ENCODE measurements at places on chromosomes 2 and 18. TPM values are rescaled to one million over a fixed set of nuclear protein-coding genes. Genes with fewer than 3 reads are reported as not detected.
A peak's percentile ranks its signal among the peaks of the same experiment; 100 is the strongest.

Gene GATA6
- not detected for total RNA-seq

Gene FAM161A
- total RNA-seq: 6.6 TPM

Gene SNX17
- 74.5 TPM for total RNA-seq

Gene CCDC102B
- 2.1 TPM for total RNA-seq

Gene CAPN13
- total RNA-seq: not detected

- DNase-seq: peak; percentile 59
- no peak overlapping the region for H3K27ac ChIP-seq
- H3K4me3 ChIP-seq: no peak overlapping the region
- peaks cover 52% of the 10 kb centered on the region for H3K4me1 ChIP-seq
- no peaks in the 10 kb centered on the region for H3K27me3 ChIP-seq
These were observed 66.7 kb downstream of the PTPN4 start for GRCh38 chr2:119826370-119826961.

DNA sequence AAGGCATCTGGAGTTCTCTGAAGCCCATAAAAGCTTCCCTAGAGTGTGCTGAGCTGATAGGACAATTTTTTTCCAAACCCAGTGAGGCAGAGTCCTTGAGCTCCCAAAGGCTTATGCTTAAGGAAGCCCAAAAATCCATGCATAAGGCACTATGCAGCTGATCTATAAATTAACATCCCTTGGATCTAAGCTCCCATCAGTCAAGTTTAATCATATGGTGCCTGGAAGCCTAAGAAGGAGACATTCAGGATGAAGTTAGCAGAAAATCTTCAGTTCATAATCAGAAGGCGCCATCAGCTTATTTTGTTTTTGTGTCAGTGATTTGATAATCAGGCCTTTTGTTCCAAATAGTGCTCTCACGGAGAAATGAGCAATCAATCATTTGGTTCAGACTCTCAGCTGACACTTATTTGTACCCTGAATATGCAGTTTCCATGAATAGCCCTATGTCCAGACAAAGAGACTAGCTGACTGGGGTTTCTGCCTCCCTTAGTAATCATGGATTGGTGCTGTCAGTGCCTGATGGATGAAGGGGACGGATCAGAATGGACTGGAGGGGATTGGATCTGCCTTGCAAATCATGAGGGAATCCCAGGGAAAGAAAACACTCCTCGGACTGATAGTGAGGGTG is 464.8 kb upstream of the RGPD4 start:
- H3K4me1 ChIP-seq: no peaks in the 10 kb centered on the region
- no peaks in the 10 kb centered on the region for H3K36me3 ChIP-seq
- H3K27me3 ChIP-seq: no peaks in the 10 kb centered on the region
- no peak overlapping the region for H3K4me3 ChIP-seq
- no peak for DNase-seq

DNA sequence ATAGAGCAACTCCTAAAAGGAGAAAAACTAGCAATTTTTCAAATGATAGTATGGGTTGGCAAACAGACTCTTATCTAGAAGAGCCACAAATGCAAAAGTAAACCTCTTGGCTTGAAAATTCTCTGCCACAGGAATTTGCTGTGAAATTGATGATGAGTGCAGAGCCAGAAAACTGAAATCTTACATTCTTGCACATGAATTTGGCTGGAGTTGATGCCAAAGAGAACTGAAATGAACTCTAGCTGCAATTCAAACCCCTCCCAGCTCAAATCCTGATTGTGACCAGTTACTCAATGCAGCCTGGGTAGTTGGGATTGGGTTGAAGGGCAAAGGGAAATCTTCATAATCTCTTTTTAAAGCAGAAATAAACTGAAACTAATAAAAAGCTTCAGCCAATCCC is 266.6 kb downstream of the PDE11A start:
- H3K4me3 ChIP-seq: no peak overlapping the region
- DNase-seq: no peak
- H3K27me3 ChIP-seq: peaks cover 3% of the 10 kb centered on the region
- H3K4me1 ChIP-seq: no peaks in the 10 kb centered on the region
- H3K27ac ChIP-seq: no peak overlapping the region

Gene CFAP221
- total RNA-seq: not detected

Data from activated CD8-positive, alpha-beta T cell treated with anti-CD3 and anti-CD28 coated beads for 36 hours (primary cell).